Bone marrow (tissue), 2 donors: ENCODE measurements at places on chromosomes 11 and 22.

DNA sequence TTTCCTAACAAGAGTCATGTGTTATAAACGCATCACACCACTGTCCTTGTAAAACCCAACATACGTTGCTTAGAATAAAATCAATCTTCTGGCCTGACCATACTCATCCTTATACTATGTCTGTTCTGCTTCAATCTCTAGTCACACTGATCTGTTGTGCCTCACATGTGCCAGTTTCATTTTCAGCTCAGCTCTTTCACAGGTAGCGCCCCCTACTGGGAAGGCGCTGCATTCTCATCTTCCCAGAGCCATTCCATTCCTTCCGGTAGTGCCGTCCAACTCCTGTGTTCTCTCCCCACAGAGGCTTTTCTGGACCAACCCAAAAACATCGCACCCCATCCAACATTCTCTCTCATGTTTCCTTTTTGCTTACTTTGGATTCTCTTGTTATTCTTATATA is 22.2 kb downstream of the CASP5 start:
- DNase-seq = no peak

GRCh38 chr11:95242091-95242844 is 11.3 kb upstream of the SESN3 start:
- no peak for DNase-seq

DNA sequence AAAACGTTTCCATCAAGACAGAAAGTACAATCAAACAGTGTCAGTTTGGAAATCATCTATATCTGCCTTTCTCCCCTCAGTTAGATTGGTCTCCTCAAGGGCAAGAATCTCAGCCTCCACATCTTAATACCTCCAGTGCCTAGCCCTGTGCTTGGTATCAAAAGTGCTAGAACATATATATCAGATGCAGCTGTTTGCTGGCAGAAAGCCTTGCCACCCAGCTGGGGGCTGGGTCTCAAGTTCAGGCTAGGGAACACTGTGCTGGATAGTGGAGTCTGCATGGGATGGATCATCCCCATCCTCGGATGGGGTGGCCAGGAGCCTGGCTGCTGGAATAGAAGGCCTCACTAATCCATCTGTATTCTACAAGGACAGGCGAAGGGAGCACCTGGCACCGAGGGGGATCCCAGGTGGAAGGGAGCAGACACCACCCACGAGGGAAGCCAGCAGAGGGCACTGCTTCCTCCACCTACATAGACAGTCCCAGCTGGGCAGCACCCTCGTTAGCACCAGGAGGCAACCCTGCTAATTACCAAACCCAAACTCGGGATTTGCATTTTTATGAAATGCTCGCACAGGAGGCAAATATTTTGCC is 602.2 kb downstream of the BUD13 start:
- DNase-seq = no peak

GRCh38 chr11:17209939-17210245 is 2.1 kb upstream of the PIK3C2A start:
- no peak for DNase-seq

DNA sequence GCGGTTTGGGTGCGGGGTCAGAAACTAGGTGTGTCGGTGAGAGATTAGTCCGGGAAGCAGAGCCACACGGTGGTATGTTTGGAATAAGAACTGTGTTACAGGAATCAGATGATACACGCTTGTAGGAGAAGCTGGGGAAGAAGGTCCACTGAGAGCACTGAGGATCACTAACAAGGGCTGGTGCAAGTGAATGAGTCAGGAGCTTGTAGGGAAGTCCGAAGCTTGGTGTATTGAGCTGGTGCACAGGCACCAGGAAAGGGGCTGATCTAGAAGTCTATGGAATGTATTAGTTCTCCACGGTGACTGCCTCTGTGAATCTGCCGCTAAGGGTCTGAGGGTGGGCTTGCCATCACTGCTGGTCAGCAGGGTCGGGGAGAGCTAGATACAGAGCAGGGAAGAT is 18.8 kb upstream of the GRK3 start:
- DNase-seq = no peak

- DNase-seq = no peak
Measured at GRCh38 chr11:27387362-27387761, 24.3 kb upstream of the CCDC34 start.

DNA sequence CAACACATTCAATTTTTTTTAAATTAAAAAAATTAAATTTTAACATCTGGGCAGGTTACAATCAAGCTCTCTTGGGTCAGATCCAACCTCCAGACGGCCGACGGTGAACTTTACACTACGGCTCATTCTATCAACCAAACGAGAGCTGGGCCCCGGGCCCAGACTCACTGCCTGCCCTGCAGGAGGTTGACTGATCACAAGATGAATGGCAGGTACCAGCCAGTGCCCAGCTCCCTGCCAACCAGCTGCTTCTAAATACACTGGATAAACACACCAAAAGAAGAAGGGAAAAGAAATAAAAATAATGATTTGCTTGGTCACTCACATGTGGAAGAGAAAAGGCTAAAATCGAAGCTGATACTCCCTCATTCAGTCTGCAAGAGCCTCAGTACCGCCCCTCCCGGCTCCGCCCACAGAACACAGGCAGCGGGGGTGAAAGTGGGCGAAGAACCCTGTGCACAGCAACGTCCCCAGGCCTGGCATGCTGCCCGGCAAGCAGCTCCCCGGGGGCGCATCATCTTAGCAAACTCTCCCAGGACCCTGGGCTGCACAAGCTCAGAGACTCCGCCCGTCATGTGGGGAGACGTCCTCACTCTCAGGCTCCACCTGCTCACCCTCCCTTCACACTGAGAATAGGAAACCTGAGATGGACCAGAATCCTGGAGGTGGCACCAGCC is 303.4 kb downstream of the SHANK2 start:
- no peak for DNase-seq

DNA sequence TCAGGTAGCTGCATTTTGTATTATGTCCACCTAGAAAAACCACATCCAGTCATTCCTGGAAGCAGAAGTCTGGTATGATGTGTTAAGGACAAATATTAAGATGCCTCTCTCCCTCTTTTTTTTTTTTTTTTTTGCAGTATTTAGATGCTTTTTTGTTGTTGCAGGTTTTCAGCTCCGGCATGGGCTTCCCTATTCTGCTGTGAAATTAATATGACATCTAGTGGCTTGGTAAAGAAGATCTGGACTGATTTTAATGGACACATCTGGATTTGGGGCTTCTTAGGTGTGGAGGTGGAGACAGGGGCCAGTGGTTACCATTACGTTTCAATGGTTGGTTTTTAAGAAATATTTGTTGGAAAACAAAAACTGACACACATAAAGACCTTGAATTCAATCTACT is 47.5 kb upstream of the RASSF10 start:
- no peak for DNase-seq

- peak; percentile 39 for DNase-seq
Measured at GRCh38 chr22:44975427-44976262, 34.2 kb downstream of the PHF21B start.

DNA sequence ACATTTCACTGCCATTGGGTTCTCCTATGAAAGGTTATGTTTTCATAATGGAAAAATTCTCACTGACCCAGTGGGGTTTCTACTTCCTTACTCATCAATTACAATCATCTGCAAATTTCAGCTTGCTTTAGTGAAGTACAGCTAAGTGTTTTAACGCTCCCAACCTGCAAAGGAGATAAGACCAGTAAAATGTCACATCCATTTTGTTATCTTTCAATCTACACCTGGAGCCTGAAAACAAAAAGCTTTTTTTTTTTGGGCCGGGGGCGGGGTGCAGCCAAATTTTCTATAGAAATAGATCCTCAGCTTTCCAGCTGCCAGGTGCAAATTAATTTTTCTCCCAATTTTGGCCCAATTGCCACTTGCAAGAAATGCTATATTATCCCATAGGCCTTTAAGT is 40.6 kb downstream of the CADM1 start:
- DNase-seq = no peak

- no peak for DNase-seq
Measured at GRCh38 chr11:6414874-6415328, 4.0 kb downstream of the APBB1 start.

DNA sequence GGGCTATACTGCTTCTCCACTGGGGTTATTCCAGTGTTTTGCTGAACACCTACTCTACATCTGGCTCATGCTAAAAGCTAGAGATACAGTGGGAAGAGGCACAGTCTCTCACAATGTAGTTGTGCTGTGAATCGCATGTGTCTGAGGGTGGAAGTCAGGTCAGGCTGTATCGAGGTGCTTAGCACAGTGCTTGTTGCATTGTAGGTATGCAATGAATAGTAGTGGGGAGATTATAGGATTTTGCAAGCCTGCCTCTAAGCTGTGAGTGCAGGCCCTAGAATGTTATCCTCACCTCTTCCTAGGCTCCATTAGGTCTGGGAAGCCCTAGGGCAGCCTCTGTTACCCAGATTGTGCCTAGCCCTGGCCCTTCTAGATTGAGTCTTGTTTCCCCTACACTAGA is 37.4 kb downstream of the MYO18B start:
- no peak for DNase-seq

DNA sequence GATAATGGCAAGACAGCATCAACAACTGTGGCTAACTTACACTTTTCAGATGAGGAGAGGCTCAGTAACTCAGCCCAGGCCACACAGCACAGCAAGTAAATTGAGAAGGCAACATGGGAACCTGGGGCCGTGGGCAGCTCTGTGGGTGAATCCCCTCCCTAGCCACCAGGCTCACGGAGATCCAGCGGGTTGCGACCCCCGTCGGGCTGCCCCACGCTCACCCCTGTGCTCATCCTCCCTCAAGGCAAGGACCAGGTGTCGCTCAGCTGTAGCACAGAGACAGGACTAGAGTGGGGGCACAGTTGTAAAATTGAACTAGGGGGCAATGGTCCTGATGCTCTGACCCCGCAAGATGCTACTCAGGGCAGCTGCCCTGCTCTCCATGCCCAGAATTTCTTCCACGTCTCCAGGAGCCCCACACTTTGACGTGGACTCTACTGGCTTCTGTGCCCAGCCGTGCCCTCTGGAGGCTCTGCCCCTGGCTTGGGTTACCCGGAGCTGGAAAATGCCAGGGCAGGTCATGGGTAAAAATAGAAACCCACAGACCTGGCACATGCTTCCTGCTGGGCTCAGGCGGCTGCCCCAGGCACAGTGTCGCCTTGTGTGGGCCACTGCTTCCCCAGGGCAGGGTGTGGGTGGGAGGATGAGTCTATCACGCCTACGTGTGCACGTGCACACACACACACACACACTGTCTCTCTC is 9.0 kb downstream of the TUBA8 start:
- DNase-seq = no peak

DNA sequence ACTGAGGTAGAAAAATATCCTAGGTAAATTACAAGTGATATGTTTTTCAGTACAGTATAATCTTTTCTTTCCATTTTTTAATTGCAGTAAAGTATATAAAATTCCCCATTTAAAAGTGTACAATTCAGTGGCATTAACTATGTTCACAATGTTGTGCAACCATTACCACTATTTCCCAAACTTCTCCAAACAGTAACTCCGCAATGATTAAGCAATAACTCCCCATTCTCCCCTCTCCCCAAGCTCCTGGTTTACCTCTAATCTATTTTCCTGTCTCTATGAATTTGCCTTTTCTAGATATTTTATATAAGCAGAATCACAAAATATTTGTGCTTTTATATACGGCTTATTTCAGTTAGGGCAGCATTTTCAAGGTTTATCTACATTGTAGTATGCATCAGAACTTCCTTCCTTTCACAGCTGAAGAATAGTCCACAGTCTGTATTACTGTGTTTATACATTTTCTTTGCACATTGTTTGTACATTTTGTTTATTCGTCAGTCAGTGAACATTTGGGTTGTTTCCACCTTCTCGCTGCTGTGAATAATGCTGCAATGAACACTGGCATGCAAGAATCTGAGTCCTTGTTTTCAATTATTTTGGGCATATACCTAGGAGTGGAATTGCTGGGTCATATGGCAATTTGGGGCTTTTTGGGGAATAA is 110.7 kb downstream of the RPL27A start:
- DNase-seq = no peak

DNA sequence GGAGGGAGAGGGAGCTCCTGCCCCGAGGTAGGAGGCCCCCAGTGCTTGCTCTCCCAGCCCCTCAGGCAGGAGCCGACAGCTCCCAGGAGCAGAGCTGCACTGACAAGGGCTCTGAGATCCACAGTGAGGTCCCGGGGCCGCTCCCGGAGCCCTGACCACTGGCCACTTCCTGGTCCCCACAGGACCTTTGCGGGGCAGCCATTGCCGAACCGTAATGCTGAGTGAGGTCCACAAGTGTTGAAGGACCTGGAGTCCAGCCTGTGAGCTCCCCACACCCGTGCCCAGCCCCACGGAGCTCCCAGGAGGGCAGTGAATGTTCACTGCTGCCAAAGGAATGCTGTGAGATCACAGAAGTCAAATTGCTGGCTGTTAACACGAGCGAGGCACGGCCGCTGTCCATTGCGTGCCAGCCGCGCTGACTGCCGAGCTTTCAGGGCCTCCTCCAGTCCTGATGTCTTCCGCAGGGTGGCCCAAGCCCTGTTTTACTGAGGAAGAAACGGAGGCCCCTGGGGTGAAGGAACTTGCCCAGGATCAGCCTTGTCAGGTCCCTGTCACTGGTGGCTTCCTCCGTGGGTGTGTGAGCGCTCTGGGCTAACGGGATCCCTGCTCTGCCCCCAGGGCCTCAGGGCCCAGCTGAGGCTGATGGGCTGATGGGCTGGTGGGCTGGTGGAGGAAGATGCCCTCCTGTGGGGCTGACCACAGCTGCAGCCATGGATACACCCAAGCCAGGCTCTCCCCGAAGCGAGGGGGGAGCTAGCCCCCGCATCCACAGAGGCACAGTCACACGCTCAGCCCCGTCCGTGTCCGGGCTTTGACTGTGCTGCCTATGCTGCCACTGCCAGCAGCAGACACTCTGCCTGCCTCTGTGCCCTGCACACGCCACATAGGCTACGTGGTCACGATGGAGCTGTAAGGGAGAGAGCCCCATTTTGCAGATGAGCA is 70.8 kb downstream of the WNT7B start:
- no peak for DNase-seq

DNA sequence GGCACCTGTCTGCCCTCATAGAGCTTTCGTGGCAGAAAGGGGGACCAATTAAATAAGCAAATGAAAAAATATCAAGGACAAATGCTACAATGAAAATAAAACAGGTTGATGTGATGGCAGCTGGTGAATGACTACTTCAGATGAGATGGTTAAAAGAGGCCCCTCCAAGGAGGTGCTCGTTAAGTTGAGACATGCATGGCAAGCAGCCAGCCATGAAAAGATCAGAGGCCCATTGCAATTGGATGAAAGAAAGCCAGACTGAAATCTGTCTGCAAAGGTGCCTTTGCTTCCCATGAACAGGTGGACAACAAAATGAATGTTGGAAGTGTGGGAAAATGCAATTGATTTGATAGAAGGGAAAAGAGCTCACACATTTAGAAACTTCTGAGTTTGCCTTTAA is 848 bp upstream of the TRPC6 start:
- no peak for DNase-seq

- no peak for DNase-seq
Measured at GRCh38 chr22:20128902-20129746, 2.5 kb upstream of the ZDHHC8 start.

DNA sequence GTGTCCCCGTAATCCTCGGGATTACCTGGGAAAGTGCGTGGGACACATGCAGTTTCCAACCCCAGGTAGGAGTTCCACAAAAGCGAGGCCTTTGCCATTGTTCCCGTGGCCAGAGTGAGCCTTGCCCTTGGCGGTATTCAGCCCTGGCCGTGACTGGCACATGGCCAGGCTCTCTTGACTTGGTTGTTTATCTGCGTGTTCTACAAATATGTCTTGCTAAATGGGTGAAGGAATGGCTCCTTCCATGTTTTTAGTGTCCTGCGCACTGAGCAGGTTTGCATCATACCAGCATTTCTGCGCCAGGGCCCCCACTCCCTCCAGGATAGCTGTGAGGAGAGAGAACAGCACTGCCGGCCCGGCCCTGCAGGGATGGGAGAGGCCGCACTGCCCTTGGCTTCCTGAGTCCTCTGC is 20.0 kb downstream of the POLR3H start:
- no peak for DNase-seq
